ENCODE measurements at places on chromosomes 6 and 20.
A peak's percentile ranks its signal among the peaks of the same experiment; 100 is the strongest.

GRCh38 chr6:87558446-87558845 is 31.3 kb downstream of the RARS2 start:
- DNase-seq, result no peak

- no peak for DNase-seq
Measured at GRCh38 chr6:44960898-44961297, 367.2 kb upstream of the RUNX2 start.

DNA sequence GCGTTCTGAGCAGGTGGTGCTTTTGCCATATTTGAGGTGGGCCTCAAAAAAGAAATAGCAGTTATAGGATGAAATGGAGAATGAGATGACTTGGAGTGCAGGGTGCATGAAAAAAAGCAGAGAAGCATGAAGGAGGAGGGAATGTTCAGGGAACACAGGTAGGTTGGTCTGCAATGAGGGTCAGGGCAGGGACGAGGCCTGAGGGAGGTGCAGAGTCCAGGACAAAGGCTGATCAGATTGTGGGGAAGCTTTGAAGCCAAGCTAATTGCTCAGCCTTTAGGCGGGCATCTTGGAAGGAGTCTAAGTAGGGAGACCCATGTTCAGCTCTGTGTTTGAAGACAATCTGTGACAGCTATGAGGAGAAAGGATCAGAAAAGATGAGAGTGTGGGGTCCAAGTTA is 12.0 kb downstream of the TRAM2 start:
- DNase-seq, result no peak

DNA sequence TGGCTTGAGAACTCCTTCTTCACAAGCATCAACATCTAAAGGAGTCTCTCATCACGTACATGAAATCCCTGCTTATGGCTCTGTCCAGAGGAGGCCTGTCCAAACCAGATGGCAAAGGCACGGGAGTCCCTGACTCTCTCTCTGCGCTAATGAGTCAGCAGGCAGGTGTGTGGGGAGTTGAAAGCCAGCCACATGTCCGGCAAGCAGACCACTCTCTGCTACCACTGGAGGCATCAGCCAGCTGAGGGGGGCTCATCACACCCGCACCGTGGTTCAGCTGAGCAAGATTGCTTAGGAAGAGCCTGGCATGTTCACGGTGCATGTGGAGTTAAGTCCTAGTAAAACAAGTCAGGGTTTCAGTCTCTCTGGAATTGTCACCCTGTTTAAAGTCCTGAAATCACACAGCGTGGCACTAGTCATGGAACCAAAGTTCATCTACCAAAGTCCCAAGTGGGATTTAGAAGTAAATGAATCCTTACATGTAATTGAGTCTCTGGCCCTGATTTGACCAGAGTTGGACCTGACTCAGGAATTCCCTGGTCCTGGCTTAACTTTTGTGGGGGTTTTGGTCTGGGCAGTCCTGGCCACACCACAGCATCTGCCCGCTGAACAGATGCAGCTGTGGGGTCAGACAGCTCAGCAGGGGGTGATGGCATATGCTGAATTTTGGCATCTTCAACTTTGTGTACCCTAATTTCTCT is 155.2 kb upstream of the RIN2 start:
- no peak for DNase-seq

DNA sequence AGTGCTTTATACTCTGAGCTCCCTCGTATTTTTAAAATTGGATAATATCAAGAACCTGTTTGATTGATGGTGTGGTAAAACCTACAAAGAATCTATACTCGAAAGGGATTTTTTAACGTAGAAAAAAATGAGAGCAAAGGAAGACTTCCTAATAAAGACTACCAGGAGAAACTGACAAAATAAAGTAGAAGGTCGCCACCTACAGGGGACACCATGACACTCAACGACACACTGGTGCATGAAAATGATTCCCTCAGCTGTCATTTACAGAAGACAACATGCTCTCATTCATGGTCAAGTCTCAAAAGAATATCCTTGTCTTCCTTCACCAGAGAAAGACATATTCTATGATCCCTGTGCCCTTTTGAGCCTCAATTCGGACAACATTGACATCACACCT is 10.1 kb upstream of the NHSL1 start:
- DNase-seq, result peak; percentile 57

GRCh38 chr20:19922716-19923115 is 94.4 kb upstream of the NAA20 start:
- no peak for DNase-seq

DNA sequence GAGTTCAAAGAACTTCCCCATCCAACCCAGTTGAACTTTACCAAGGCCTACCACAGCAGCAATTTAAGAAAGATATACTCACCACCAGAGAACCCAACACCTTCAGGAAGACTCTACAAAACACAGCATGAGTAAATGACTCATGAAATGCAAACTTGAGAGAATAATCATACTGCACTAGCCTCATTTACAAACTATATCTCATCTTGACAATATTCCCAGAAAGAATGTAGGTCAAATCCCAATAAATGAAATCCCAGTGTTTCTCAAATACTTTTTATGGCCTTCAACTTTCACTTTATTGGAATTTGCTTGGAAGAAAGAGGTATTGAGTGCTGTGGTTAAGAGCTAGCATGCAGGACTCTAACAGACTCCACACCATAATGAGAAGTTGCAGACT is 60.0 kb downstream of the FYN start:
- no peak for DNase-seq

DNA sequence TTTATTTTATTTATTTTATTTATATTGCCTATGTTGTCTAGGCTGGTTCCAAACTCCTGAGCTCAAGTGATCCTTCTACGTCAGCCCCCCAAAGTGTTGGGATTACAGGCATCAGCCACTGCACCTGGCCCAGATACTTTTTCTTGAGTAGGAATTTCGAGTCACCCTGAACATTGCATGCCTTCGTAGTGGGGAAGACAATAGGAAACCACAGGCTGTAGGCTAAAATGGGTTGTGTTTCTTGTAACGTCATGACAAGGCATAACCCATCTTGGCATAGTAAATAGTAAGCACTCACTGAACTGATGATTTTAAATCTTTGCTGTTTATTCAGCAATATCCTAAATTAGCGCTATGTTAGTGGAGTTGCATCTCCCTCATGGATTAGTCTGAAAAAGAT is 34.9 kb downstream of the PTPN1 start:
- no peak for DNase-seq

GRCh38 chr6:52423971-52424381 is 3.8 kb downstream of the EFHC1 start:
- peak; percentile 87 for DNase-seq

DNA sequence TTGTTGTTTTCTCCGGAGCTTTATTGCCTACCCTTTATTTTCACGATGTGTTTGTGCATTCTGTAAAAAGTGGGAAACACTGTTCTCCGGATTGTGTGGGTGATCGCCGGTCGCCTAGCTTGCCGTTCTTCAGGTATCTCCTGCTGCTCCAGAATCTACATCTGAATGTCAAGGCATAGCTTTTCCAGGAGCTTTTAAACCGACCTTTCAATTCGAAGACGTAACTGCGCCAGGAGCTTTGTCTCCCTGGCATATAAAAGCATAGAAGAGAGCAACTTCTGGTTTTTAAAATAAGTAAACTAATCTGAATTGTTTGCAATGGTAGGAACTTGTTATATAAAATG is 96.0 kb downstream of the HFE start:
- DNase-seq, result no peak

DNA sequence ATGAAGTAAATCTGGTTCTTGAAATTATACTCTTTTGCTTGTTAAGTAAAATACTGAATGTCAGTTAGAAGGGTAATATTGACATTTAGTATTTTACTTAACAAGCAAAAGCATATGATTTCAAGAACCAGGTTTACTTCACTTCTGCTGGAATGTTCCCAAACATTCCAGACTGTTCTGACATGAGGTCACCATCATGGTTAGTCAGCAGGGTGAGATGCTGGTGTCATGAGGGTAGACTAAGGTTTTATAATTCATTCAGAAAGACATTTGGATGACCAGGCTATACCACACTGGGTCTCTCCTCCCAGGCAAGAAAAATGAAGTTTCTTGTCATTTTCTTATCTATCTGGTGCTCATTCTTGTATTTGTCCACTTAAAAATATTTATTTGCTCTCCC is 414.4 kb upstream of the MMS22L start:
- DNase-seq, result peak; percentile 25

Data from ACHN (cell line).